ENCODE measurements at places on chromosomes 5 and 9.
A peak's percentile ranks its signal among the peaks of the same experiment; 100 is the strongest.

- no peak for DNase-seq
Measured at GRCh38 chr9:13431222-13431536, 151.7 kb upstream of the MPDZ start.

- no peak for DNase-seq
Measured at GRCh38 chr9:20698782-20699181, 14.7 kb downstream of the FOCAD start.

- DNase-seq: no peak
Measured at GRCh38 chr5:29994519-29994918, 1199.0 kb upstream of the CDH6 start.

- DNase-seq: no peak
Measured at GRCh38 chr5:102922799-102923477, 167.8 kb downstream of the PAM start.

GRCh38 chr5:25181249-25181648, 536.5 kb upstream of the CDH10 start:
- no peak for DNase-seq

- DNase-seq: peak; percentile 71
Measured at GRCh38 chr9:20640331-20641187, 18.3 kb upstream of the MLLT3 start.

- no peak for DNase-seq
Measured at GRCh38 chr9:26516773-26517343, 375.7 kb downstream of the CAAP1 start.

DNA sequence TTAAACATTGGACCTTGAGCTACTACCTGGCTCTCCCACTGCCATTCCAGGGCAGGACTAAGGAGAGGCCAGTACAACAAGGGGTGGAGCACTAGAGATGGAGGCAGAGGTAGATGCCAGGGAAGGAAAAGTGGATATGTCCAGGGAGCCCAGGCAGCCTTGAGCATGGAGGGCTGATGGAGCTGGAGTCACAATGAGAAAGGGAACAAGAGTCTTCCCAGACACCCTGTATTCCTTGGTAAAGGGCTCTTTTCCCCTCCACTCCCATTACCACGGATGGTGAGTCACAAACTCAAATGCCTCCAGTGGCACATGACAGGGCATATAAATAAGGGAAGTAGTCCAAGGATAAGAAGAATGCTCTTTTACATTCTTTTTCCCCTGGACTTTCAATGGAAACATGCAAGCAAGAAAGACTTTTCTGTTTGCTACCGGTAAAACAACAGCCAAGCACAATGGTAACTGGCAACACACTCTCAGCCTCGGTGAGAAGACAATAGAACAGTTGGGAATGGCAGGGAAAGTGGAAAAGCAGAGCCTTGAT, 16.7 kb downstream of the ERAP1 start:
- no peak for DNase-seq

DNA sequence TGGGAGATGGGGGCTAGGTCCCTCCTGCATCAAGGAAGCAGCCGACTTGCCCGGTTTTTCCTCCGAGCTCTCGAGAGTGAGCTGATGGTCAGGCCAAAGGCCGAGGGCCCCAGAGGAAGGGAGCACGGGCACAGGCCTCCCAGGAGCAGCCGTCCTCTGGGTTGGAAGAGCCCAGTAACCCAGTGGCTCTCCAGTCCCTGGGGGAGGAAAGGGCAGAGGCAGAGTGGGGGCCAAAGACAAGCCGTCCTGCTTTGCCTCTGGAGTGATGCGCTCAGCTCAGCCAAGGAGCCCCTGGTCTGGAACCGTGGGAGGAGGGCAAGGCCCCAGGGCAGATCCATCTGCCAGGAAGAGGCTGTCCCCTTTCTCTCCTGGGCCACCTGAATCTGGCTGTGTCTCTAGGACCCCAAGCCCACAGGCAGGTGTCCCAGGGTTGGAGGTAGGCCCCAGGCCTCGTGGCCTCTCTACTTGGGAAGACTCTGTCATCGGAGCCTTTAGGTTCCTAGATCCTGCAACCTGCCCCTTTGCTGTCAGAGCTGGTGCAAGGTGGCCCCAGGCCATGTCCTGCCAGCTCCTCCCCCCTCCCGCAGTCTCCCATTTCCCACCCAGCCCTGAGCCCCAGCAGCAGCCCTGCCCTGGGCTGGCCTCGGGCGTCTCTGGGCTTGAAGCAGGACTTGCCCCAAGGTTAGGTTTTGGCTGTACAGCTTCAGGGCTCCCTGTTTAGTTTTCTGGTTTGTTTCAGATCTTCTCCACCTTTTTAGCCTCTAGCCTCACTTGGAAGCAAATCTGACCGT, 224.1 kb downstream of the CACNA1B start:
- DNase-seq: no peak

DNA sequence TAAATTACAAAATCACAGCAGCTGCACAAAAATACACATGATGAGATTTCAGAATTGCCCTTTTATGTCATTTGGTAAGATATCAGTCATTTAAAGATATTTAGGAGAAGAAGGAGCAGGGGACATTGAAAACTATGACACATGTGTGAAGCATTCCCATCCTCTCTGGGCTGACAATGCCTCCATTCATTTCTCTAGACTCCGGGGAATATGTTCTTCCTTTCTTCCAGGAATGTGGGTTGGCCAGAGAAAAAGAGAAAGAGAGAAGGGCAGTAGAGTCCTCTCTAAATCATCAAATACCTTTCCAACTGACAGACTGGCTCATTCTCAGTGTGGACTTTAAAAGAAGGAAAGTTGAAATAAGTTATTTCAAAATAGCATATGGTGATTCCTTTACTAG, 205.6 kb upstream of the ADAMTSL1 start:
- no peak for DNase-seq

GRCh38 chr9:117123729-117124128, 291.1 kb downstream of the ASTN2 start:
- no peak for DNase-seq

GRCh38 chr5:52728224-52728623, 59.5 kb upstream of the ITGA1 start:
- DNase-seq: no peak

DNA sequence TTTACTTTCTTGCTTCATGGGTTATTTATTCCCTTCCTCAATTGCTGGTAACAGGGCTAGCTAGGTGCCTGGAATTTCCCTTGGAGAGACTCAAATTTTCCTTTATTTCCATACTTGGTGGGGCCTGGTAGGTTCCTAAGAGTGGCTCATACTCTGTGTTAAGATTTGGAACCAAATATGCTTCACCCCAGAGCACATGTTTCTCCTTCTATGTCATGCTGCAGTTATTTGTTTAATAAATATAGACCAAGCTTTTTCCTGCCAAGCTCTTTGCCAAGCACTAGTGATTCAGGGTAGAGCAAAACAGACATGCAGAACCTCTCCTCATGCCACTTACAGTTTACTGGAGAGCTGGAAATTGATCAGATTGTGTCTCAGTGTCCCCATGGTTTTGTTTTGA, 290.3 kb upstream of the SGCD start:
- no peak for DNase-seq

DNA sequence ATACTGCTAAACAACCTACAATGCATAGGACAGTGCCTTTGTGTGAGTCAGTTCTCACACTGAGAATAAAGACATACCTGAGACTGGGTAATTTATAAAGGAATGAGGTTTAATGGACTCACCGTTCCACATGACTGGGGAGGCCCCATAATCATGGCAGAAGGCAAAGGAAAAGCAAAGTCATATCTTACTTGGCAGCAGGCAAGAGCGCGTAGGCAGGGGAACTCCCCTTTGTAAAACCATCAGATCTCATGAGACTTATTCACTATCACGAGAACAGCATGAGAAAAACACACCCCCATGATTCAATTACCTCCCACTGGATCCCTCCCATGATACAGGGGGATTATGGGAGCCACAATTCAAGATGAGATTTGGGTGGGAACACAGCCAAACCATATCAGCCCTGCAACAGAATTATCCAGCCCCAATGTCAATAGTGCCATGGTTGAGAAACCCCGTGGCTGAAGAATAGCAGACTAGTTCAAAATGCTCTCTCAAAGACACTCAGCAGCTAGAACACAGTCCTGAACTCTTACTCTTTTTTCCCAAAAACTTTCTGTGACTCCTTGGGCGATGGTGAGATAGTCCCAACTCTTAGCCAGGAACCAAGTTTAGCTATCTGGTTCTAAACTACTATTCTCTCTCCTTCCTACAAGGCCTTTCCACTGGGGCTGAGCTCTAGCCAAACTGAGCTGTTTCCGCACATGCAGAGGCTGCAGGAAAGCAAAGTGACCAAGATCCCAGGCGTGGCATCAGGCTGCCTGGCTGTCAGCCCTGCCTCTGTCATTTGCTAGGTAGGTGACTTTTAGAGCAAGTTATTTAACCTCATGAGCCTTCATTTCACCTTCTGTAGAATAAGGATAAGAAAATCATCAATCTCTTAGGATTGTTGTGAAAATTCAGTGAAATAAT, 21.7 kb downstream of the FAT2 start:
- no peak for DNase-seq

DNA sequence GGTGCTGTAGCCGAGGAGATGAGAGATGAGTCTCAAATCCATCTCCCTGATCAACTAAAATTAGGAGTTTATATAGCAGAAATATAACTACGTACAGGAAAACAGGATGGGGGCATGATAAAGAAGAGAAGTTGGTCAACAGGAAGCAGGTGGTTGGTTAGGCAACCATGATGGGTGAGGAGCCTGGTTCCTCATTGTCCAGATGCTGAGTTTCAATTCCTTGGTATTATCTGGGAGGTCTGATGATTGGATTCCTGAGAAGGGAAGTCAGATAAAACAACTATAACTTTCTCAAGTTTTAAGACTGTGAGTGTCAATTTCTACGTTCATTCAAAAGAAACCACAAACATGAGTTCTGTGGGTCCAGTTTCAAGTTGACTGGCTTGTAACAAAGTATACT, 323.9 kb downstream of the MTRR start:
- DNase-seq: no peak

DNA sequence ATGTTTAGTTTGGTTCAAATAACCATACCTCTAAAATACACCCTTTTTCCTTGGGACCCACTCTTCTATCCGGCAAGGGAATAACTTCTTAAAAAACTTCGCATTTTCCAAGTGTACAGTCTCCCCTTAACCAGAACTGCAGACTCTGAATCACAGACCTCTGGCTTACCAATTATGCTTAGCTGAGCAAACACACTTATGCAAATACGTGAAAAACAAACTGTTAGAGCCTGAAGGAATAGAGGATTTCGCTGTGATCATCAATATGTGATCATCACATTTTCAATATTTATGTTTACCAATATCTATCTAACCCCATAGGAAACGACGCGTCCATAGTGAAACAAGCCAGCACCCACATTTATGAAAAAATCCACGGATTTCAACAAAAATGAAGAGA, 1.3 kb downstream of the LPAR1 start:
- no peak for DNase-seq

GRCh38 chr5:99169309-99169708, 240.5 kb upstream of the CHD1 start:
- DNase-seq: no peak

GRCh38 chr5:120546922-120547321, 82.8 kb downstream of the PRR16 start:
- no peak for DNase-seq

DNA sequence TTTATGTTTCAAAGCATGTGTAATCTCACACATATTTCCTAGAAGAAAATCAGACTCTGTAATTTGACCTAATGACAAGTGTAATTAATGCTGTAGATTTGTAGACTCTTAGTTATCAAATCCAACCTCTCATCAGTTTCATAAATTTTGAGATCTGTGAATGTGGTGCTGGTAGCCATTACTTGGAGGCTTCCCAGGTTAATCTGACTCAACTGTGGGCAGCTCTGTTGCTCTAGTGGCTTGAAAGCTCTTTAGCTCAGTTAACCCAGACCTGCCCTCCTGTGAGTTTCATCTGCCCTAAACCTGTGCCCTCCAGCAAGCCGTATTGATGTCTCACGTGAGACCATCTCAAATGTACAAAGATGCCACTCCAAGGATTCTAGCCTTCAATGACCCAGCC, 323.4 kb downstream of the FBXL7 start:
- DNase-seq: no peak

DNA sequence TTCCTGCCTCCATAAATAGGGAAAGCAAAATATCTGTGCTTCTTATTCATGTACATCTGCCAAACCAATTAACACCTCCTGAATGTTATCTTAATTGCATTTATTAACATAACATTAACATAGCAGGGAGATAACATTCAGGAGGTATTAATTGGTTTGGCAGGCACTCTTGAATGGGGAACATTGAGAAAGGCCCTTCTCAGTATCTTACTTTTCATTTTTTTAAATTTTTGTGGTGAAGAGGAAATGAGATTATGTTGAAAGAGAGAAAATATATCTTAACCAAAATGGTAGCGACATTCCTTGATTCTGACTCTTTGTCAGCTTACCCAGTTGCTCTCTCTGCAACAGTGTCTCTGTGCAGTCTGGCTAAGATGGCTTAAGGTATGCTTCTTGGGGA, 100.4 kb upstream of the TLE1 start:
- no peak for DNase-seq

- no peak for DNase-seq
Measured at GRCh38 chr5:124318661-124319060, 427.8 kb downstream of the ZNF608 start.

GRCh38 chr9:110623462-110624025, 44.0 kb upstream of the SVEP1 start:
- DNase-seq: peak; percentile 6

DNA sequence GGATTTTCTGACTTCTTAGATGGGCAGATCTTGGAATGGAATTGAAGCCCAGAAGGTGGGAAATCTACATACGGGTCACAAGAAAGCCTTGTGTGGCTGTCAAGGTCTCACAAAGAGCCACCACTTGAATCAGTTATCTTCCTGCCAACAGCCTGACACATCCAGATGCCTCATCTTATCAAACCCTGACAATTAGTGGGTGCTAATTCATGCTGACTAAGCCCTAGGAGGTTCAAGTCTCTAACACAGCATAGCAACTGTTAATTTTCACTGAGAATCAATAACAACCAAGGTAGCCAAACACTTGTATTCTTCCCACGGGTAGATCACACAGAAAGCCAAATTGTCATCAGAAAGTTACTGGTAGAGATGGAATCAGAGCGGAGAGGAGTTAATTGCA, 222.2 kb downstream of the TMEM167A start:
- no peak for DNase-seq

DNA sequence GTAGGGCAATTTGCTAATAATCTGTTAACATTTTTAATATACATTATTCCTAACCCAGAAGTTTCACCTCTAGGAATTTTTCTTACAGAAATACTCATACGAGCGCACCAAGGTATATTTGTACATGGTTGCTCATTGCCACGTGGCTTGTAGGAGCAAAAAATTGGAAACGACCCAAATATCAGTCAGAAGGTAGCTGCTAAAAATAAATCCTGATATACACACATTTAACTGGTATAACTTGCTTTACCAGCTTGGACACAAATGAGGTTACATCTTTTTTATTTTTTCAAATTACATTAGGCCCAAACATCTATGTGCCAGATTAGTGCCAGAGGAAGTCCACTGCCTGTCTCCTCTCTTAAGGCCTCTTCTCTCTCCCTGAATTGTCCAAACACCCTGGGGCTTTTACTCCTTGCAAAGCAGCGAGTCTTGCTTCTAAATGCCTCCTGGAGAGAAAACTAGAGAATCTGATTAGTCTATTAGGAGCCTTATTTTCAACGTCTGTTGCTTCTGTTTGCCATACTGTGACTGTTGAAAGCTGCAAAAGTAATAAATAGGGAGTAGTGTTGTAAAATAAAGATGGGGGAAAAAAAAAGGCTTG, 92.0 kb upstream of the SSBP2 start:
- no peak for DNase-seq

Data from CD4-positive, alpha-beta T cell treated with Interleukin-15 for 4 hours (primary cell).